Sigmoid colon (tissue), 7 donors: ENCODE measurements at places on chromosomes 6 and 20.
A peak's percentile ranks its signal among the peaks of the same experiment; 100 is the strongest.

- no peaks in the 10 kb centered on the region for H3K36me3 ChIP-seq
- H3K4me1 ChIP-seq = no peaks in the 10 kb centered on the region
- no peak overlapping the region for H3K27ac ChIP-seq
These were observed 277.7 kb upstream of the ECI2 start for GRCh38 chr6:4413073-4413472.

GRCh38 chr6:72720464-72720863 lies 98.6 kb downstream of the KCNQ5 start:
- H3K4me3 ChIP-seq = no peak overlapping the region
- no peak overlapping the region for H3K27ac ChIP-seq
- H3K36me3 ChIP-seq = no peaks in the 10 kb centered on the region
- H3K27me3 ChIP-seq = no peaks in the 10 kb centered on the region

GRCh38 chr6:31016659-31017299 lies 6.5 kb downstream of the MUC22 start:
- no peaks in the 10 kb centered on the region for H3K36me3 ChIP-seq
- no peaks in the 10 kb centered on the region for H3K27me3 ChIP-seq
- H3K4me1 ChIP-seq = no peaks in the 10 kb centered on the region
- no peak for DNase-seq
- no peak overlapping the region for H3K4me3 ChIP-seq

- H3K4me3 ChIP-seq = no peak overlapping the region
- no peak for DNase-seq
- H3K27ac ChIP-seq = no peak overlapping the region
- H3K4me1 ChIP-seq = no peaks in the 10 kb centered on the region
These were observed 76.6 kb downstream of the ANKEF1 start for GRCh38 chr20:10111139-10111958.

DNA sequence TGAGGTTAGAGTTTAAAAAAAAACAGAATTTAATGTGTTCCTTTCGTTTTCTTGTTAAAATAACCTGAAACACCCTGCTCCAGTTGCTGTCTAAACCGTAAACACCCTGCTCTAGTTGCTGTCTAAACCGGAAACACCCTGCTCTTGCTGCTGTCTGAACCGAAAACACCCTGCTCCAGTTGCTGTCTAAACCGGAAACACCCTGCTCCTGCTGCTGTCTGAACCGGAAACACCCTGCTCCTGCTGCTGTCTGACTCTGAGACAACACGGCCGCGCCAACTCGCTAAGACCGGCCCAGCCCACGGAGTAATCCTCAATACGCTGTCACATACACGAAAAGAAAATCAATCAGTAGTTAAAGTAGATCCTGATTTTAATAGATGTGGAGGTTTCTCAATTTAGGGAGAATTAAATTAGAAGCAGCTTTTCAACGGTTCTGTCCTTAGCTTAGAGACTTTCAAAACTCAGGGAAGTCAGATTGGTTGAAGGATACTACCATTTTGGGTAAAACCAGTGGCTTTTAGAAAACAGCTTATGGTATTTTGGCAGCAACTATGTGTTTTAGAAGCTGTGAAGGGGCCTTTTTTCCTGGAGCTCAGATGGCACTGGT lies 98.3 kb downstream of the RAMACL start:
- peak; percentile 76 for DNase-seq
- H3K27me3 ChIP-seq = no peaks in the 10 kb centered on the region
- no peaks in the 10 kb centered on the region for H3K4me1 ChIP-seq
- peak overlapping the region; percentile 51 for H3K27ac ChIP-seq

DNA sequence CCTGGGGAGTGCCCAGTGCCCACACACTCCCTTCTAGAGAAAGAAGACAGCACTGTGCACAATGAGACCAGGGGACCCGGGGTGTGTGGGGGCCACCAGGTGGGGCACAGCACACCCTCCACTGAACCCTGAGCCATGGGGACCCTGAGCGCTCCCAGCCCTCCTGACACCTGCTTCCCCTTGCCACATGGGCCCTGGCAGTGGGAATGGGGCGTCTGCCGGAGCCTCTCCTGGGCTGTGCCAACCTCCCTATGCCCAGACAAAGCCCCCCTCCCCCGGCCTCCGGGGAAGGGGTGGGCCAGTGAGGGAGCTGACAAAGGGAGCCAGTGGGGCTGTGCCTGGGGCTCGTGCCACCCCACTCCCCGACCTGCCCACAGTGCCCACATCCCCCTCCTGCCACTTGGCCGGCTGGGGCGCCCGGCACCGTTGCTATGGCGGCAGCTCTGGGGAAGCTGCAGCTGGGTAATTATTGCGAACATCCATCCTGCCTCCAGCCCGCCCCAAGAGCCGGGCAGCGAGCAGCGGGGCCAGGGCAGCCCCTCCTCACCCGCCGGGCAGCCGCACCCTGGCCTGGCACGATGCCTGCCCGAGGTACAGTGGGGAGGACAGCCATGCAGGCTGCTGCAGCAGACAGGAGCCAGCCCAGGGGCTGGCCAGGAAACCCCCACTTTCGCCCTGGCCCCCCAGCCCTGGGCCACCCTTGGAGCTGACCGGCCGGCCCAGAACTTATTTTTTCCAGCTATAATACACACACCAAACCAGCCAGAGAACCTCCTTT lies 41.9 kb upstream of the NOL4L start:
- peaks cover 12% of the 10 kb centered on the region for H3K4me1 ChIP-seq
- H3K4me3 ChIP-seq = no peak overlapping the region
- H3K36me3 ChIP-seq = no peaks in the 10 kb centered on the region
- no peaks in the 10 kb centered on the region for H3K27me3 ChIP-seq
- DNase-seq = no peak
- H3K27ac ChIP-seq = no peak overlapping the region

DNA sequence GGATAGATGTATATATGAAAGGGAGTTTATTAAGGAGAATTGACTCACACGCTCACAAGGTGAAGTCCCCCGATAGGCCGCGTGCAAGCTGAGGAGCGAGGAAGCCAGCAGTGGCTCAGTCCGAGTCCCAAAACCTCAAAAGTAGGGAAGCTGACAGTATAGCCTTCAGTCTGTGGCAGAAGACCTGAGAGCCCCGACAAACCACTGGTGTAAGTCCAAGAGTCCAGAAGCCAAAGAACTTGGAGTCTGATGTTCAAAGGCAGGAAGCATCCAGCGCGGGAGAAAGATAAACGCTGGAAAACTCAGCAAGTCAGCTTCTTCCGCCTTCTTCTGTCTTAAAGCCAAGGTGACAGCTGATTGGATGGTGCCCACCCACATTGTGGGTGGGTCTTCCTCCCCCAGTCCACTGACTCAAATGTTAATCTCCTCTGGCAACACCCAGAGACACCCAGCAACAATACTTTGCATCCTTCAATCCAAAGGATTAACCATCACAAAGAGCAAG lies 102.6 kb upstream of the GJE1 start:
- H3K4me1 ChIP-seq = no peaks in the 10 kb centered on the region
- H3K27ac ChIP-seq = no peak overlapping the region
- DNase-seq = no peak

- no peaks in the 10 kb centered on the region for H3K36me3 ChIP-seq
- H3K27me3 ChIP-seq = no peaks in the 10 kb centered on the region
- no peaks in the 10 kb centered on the region for H3K4me1 ChIP-seq
- no peak for DNase-seq
These were observed 83.3 kb downstream of the SMPDL3A start for GRCh38 chr6:122872311-122872710.

GRCh38 chr20:51399006-51399890 lies 143.3 kb downstream of the NFATC2 start:
- H3K36me3 ChIP-seq = no peaks in the 10 kb centered on the region
- H3K27me3 ChIP-seq = no peaks in the 10 kb centered on the region
- no peak overlapping the region for H3K27ac ChIP-seq
- no peaks in the 10 kb centered on the region for H3K4me1 ChIP-seq
- no peak for DNase-seq

GRCh38 chr6:52877168-52877567 lies 32.3 kb downstream of the GSTA3 start:
- no peak for DNase-seq
- H3K4me3 ChIP-seq = no peak overlapping the region
- H3K27me3 ChIP-seq = no peaks in the 10 kb centered on the region
- no peaks in the 10 kb centered on the region for H3K36me3 ChIP-seq
- no peak overlapping the region for H3K27ac ChIP-seq

GRCh38 chr20:57509665-57510237 lies 15.2 kb downstream of the CTCFL start:
- DNase-seq = no peak
- no peak overlapping the region for H3K27ac ChIP-seq
- no peaks in the 10 kb centered on the region for H3K36me3 ChIP-seq
- no peak overlapping the region for H3K4me3 ChIP-seq
- H3K27me3 ChIP-seq = no peaks in the 10 kb centered on the region
- no peaks in the 10 kb centered on the region for H3K4me1 ChIP-seq

GRCh38 chr6:3773678-3774298 lies 22.3 kb upstream of the PXDC1 start:
- no peak overlapping the region for H3K27ac ChIP-seq
- H3K4me1 ChIP-seq = no peaks in the 10 kb centered on the region
- no peaks in the 10 kb centered on the region for H3K27me3 ChIP-seq
- no peak for DNase-seq

DNA sequence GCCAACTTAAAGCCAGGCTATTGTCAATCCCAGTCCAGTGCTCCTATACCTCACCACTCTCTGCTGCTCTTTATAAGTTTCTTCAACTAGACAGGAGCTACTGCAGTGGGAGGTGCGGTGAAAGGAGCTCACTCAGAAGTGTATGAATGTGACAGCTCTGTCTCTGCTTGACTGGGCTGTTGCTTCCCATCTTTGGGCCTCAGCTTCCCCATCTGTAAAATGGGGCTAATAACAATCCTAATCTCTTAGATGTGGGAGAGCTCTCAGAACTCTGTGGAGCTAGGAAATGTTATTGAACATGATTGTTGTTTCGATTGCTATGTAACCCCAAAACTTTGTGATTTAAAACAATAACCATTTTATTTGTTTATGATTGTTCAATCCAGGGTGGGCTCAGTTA lies 8.4 kb upstream of the RALY start:
- no peak for DNase-seq
- H3K27ac ChIP-seq = no peak overlapping the region
- no peaks in the 10 kb centered on the region for H3K4me1 ChIP-seq
- no peaks in the 10 kb centered on the region for H3K27me3 ChIP-seq
- no peak overlapping the region for H3K4me3 ChIP-seq
- no peaks in the 10 kb centered on the region for H3K36me3 ChIP-seq

DNA sequence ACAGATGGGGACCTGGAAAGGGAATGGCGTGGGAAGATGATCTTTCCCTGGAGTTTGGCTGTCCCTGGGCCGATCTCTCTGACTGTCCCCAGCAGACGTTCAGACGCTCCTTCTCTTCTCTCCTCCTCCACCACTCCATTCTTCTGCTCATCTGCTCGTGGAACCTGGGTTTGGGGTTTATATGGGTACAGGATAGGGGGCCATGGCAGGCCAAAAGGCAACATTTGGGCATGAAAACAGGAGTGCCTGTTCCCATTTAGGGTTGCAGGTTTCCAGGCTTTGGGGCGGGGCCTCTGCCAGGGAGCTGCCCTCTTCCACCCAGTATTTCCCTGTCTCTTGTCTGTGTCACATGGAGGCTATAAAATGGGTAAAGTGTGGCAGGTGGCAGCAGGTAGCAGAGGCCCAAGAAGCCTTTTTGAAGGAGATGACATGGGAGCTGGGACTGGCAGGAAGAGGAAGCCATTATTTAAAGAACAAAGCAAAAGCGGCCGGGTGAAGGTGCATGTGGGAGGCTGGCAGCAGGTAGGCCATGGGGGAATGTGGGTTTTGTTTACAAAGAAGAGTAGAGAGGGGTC lies 203.7 kb downstream of the BMP7 start:
- H3K4me1 ChIP-seq = no peaks in the 10 kb centered on the region
- peak; percentile 29 for DNase-seq

- H3K27me3 ChIP-seq = no peaks in the 10 kb centered on the region
- no peaks in the 10 kb centered on the region for H3K4me1 ChIP-seq
- H3K36me3 ChIP-seq = no peaks in the 10 kb centered on the region
- no peak for DNase-seq
- no peak overlapping the region for H3K4me3 ChIP-seq
These were observed 702.9 kb downstream of the TENT5A start for GRCh38 chr6:81049425-81050042.

GRCh38 chr6:22448291-22448711 lies 121.1 kb upstream of the HDGFL1 start:
- H3K27me3 ChIP-seq = no peaks in the 10 kb centered on the region
- H3K36me3 ChIP-seq = no peaks in the 10 kb centered on the region
- no peak overlapping the region for H3K27ac ChIP-seq
- no peaks in the 10 kb centered on the region for H3K4me1 ChIP-seq

DNA sequence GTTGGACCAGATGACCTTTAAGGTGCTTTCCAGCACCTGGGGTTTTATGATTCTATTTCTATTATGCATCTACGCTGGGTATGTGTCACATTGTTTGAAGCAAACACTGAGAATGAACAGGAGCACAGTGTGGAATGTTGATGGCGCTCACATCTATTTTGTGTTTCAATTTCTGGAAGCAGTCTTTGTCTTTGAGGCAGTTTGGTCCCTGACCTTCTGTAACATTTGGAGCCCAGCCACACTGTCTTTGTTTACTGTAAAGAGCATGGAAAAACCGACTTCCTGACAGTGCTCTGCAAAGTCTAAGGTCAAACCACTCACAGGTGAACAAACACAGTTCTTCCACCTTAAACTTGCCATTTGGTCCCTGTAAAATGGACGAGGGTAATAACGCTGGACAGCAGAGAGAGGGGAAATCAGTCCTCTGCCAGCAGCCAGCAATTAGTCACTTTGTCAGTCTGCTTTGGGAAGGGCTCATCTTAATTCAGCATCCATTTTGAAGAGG lies 155.5 kb downstream of the PRL start:
- peak overlapping the region; percentile 59 for H3K27ac ChIP-seq
- H3K27me3 ChIP-seq = no peaks in the 10 kb centered on the region

DNA sequence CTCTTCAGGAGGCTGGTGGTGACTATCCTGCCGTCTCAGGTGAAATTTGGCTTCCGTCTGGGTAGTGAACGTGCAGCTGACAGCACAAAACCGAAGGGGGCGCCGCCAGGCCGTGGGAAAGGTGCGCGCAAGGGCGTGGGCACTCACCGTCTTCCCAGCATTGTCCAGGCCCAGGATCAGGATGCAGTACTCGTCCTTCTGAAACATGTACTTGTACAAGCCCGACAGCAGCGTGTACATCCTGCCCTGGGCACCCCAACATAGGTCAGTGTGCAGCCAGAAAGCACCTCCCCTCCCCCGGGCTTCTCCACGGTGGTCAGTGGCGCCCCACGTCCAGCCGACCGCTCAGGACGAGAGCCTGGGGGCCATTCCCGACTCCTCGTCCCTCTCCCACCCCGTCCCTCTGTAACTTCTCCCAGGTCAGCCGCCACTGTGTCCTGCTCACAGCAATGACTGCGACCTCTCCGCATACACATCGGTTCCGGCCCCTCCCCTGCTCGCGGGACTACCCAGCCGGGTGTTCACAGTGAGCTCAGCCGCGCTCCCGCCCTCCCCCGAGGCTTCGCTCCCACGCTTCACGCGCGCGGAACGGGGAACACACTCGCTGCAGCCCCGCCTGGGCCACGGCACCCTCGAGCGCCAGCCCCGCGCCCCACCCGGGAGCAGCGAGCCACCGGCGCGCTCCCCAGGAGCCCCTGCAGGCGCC lies 771 bp downstream of the ARFRP1 start:
- H3K4me1 ChIP-seq = peaks cover 29% of the 10 kb centered on the region
- peak; percentile 73 for DNase-seq
- H3K27me3 ChIP-seq = no peaks in the 10 kb centered on the region
- H3K27ac ChIP-seq = peak overlapping the region; percentile 87

GRCh38 chr6:1903780-1904465 lies 294.2 kb downstream of the FOXC1 start:
- H3K4me1 ChIP-seq = peaks cover 7% of the 10 kb centered on the region
- H3K4me3 ChIP-seq = no peak overlapping the region
- H3K36me3 ChIP-seq = no peaks in the 10 kb centered on the region
- no peak overlapping the region for H3K27ac ChIP-seq
- H3K27me3 ChIP-seq = no peaks in the 10 kb centered on the region
